Fibroblast of lung (primary cell): ENCODE measurements at places on chromosomes 2 and 18. TPM values are rescaled to one million over a fixed set of nuclear protein-coding genes. Genes with fewer than 3 reads are reported as not detected.
A peak's percentile ranks its signal among the peaks of the same experiment; 100 is the strongest.

- no peak for DNase-seq
Observed at GRCh38 chr18:47758000-47758399, 172.5 kb downstream of the SMAD2 start.

The TMEFF2 gene
- 0.26 and 0.33 TPM in 2 replicates for total RNA-seq

DNA sequence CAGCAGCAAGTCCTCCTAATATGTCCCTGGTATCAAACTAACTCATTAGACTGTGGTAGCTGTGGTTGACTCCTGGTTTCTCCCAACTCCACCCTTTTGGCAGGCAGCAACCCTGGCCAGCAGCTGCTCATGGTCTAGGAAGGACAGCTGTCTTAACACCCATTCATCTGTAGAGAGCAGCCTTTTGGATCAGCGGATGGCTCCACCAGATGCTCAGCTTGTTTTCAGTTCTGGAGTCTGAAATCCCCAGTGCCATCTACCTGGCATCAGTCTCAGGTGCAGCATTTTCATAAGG lies 100.5 kb downstream of the SPOPL start:
- peak; percentile 11 for DNase-seq

- no peak for DNase-seq
Observed at GRCh38 chr2:231785413-231785812, 832 bp upstream of the COPS7B start.

DNA sequence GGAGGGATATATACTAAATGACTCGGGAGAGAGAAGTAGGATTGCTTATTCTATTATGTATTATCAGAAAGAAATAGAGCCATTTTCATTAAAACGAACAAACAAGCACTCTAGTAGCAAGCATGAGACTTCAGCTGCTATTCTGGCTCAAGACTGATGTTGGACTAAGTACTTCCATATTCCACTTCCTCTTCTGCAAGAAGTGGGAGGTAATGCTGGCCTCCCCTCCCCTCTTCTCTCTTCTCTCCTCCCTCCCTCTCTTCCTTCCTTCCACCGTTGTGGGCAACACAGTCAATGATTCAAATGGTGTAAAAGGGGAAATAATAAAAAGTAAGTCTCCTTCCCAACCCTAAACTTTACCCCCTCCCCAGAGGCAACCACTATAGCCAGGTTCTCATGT lies 62.6 kb downstream of the EMX1 start:
- no peak for DNase-seq

The RNF152 gene
- 15.2 and 24.4 TPM in 2 replicates for total RNA-seq

- DNase-seq = peak; percentile 83
Observed at GRCh38 chr2:9951522-9952285, at the start of gene GRHL1. TSS of gene GRHL1 (plus strand) at chr2:9951693. CDS start at chr2:9951834, 141 bp downstream.

The ZNF804A gene
- 0.77 and 3.0 TPM in 2 replicates for total RNA-seq

GRCh38 chr2:24287171-24287570 lies 73.2 kb downstream of the ITSN2 start:
- no peak for DNase-seq

DNA sequence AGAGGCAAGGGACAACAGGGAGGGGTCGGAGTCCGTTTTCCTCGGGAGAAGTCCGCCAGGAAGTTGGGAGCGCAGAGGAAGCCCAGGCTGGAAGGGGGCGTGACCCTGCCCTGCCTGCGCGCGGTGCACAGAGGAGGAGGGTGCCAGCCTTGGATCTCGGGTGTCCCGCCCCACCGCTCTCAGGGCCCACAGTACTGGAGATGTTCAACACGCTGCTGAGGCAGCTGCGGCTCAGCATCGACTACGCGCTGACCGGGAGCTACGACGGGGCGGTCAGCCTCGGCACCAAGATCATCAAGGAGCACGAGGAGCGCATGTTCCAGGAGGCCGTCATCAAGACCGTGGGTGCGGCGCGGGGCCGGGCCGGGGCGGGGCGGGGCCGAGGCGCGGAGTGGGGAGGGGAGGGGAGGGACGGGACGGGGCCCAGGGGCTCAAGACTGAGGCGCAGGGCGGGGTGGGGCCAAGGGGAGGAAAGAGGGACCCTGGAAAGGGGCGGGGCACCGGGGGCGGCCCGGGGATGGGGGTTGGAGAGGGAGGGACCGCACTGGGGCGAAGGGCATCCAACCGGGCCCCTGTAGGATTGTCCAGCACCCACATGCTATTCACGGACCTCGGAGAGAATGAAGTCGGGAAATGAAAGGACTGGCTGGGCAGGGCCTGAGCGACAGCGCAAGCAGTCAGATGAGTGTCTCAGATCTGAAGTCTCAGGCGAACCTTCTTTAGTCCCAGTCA lies 36.6 kb downstream of the POMC start:
- no peak for DNase-seq

- no peak for DNase-seq
Observed at GRCh38 chr2:216664593-216665034, 30.7 kb downstream of the IGFBP5 start.

DNA sequence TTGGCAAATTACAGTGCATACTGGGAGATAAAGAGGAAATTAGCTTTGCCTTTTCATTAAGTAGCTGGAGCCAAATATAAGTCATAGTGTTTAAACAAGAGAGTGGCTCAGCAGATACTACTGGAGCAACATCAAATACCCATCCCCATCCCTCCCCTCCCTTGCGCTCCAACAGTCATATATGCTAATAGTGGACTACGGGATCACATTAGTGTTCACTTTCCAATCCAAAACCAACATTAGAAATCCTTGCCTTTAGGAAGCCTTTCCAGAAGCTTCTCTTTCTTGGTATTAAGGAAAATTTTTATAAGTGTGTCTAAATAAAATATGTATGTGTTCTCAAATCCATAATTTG lies 1669.3 kb downstream of the SUCLG1 start:
- peak; percentile 0 for DNase-seq

- peak; percentile 43 for DNase-seq
Observed at GRCh38 chr2:105814291-105814940, 69.7 kb downstream of the NCK2 start.

DNA sequence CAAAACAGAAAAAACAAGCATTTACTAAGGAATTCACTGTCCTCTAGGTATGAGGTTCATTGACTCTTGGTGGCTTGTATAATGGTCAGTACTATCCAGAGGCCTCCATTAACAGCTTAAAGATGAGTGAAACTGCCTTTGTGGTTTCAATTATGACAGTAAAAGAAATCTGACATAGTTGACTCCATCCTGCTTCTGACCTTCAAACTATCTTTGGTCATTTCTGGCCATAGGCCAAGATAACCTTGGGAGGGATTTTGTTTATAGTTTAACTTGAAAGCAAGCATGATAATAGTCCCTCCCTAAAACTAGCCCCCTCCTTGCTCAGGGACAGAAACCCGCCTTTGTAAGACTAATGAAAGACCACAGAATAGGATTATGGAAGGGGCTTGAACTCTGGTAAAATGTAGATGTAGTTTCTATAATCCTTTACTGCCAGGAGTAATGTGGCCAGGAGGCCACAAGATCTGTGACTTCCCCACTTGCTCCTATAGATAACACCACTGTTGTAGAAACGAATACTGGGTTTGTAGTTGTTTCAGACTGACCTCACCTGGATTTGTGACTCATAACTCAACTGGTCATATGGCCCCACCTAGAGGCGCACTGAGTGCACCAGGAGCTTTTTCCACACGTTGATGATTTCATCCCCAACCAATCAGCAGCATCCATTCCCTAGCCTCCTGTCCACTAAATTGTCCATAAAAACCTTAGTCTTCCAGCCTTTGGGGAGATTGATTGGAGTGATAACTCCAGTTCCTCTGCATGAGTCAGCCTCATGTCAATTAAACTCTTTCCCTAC lies 8.6 kb upstream of the PLEKHM3 start:
- DNase-seq = no peak

GRCh38 chr2:239311132-239312040 lies 89.4 kb downstream of the HDAC4 start:
- no peak for DNase-seq

DNA sequence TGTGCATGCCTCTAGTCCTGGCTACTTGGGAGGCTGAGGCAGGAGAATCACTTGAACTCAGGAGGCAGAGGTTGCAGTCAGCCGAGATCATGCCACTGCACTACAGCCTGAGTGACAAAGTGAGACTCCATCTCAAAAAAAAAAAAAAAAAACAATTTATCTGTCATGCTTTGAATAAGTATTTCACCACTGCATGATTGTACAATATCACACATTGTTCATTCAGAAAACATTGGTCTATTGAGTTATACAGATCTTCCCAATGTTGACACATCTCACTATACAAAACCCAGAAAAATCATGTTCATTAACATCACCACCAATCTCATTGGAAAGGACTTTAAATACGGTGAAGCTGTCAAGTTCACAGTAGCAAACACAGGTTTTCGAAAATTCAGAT lies 46.8 kb upstream of the PPM1B start:
- DNase-seq = no peak

GRCh38 chr2:6657855-6658254 lies 207.9 kb downstream of the CMPK2 start:
- no peak for DNase-seq

GRCh38 chr18:23673725-23674124 lies 11.0 kb upstream of the ANKRD29 start:
- DNase-seq = no peak

The UGT1A5 gene
- total RNA-seq = not detected in 2 replicates

The OBSL1 gene
- 28.7 and 34.4 TPM in 2 replicates for total RNA-seq

DNA sequence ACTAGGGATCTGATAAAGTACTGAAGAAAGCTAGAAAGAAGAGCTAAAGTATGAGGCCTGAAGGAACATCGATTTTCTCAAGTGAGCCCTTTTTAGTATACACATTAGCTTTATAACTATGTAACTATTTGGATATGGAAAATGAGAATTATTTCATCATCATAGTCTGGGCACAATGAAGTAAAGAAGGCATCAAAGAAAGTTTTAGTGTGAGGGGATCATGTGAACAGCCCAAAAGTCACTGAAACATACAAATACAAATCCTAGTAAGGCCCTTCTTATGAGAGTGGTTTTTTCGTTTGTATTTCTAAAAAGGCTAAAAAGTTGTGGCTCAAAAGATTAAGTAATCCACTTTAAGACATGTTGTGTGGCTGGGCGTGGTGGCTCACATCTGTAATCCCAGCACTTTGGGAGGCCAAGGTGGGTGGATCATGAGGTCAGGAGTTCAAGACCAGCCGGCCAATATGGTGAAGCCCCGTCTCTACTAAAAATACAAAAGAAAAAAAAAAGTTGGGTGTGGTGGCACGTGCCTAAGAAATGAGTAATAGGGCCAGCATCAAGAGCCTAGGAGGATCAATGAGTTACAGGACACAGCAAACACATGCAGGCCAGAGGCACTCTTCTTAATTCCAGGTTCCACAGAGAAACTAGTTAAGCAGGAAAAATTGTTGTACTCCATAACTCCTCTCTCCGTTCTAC lies 61.9 kb downstream of the PUM2 start:
- DNase-seq = peak; percentile 40

The L3MBTL4 gene
- 0.33 and 1.3 TPM in 2 replicates for total RNA-seq

The VWA3B gene
- 0.17 and 0.26 TPM in 2 replicates for total RNA-seq

DNA sequence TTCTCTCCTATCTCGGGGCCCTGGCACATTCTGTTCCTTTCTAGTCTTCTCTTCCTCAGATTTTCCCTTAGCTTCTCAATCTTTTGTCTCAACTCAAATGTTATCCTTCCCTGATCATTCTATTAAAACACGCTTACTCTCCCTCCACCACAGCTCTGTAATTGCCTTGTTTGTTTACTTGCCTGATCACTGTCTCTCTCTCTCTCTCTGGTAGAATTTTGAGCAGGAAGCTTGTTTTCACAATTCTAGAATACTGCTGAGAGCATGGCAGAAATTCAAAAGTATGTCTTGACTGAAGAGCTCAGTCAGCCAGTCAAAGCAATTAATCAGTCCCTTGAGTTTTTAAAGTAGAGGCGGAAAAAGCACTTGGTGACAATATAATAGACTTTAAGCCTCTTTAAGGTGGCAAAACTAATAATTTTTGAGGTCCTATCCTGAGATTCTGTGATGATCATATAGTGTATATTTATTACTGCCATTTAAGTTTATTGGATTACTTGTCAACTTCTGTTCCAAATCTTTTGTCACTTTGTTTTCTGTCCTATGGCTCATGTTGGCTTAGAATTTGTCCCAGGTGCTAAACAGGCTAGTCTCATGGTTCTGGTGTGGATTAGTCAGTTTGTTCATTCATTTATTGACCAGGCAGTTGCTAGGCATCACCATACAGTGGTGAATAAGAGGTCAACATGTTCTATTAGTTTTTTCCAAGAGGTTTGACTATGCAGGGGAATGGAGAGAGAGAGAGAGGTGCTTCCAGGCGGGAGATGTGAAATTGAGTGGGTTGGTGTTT lies 2.3 kb downstream of the PSMD1 start:
- DNase-seq = no peak

DNA sequence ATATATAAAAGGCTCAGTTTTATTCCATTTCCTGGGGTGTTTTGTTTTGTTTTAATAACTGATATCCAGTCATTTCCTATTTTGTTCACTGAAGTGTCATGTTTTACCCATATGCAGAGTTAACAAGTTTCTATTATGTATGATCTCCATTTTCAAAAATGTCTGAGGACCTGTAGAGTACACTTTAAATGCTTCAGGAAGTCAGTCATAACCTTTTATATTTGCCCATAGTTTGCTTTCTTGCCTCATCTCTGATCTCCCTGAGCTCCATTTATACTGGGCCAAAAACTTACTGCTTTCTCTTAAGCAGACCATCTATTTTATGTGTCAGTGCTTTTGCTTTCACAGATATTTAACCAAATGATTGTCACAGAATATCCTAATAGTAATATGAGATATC lies 278.7 kb downstream of the MBD5 start:
- DNase-seq = no peak

GRCh38 chr2:7976206-7976605 lies 705.6 kb upstream of the ID2 start:
- no peak for DNase-seq

The C2orf78 gene
- not detected in 2 replicates for total RNA-seq

DNA sequence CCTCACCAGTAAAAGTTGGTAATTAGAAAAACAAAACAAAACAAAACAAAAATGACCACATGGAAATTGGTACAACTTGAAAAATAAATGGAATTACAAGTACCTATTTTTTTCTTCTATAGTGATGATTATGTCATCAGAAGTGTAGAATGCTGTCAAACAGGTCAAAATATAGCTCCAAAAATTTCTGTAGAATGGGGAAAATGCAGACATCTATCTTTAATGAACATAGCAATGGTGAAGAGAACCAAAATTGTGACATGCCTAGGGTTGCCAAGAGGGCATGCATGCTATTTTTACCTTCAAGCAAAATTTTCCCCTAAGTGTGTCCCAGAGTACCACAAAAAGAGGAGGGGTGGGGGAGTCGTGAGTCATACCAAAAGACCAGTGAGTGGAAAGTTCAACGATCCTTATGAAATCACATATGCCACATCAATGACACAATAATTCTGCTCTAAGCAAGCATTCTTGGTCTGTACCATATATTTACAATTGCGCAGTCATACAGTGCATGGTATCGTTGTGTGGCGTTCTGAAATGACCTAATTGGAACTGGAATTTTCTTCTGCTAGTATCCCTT lies 1436.4 kb downstream of the SUCLG1 start:
- peak; percentile 20 for DNase-seq

DNA sequence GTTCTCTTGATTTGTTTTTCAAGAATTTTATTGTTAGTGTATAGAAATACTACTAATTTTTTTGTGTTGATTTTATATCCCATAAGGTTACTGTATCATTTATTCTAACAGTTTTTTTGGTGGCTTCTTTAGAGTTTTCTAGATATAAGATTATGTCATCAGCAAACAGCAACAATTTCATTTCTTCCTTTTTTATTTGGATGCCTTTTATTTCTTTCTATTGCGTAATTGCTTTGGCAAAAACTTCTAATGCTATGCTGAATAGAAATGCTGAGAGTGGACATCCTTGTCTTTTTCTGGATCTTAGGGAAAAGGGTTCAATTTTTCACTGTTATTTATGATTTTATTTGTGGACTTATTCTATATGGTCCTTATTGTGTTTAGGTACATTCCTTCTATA lies 298.8 kb downstream of the RPRM start:
- DNase-seq = no peak
